Stimulated activated CD4-positive, alpha-beta T cell treated with anti-CD3 and anti-CD28 coated beads, Interleukin-1b, Interleukin-23, amount 100 ng/mL, for 48 hours (primary cell): ENCODE measurements at places on chromosomes 1 and 21.

- DNase-seq = no peak
Measured at GRCh38 chr1:44822131-44822701, 13.9 kb downstream of the BTBD19 start.

DNA sequence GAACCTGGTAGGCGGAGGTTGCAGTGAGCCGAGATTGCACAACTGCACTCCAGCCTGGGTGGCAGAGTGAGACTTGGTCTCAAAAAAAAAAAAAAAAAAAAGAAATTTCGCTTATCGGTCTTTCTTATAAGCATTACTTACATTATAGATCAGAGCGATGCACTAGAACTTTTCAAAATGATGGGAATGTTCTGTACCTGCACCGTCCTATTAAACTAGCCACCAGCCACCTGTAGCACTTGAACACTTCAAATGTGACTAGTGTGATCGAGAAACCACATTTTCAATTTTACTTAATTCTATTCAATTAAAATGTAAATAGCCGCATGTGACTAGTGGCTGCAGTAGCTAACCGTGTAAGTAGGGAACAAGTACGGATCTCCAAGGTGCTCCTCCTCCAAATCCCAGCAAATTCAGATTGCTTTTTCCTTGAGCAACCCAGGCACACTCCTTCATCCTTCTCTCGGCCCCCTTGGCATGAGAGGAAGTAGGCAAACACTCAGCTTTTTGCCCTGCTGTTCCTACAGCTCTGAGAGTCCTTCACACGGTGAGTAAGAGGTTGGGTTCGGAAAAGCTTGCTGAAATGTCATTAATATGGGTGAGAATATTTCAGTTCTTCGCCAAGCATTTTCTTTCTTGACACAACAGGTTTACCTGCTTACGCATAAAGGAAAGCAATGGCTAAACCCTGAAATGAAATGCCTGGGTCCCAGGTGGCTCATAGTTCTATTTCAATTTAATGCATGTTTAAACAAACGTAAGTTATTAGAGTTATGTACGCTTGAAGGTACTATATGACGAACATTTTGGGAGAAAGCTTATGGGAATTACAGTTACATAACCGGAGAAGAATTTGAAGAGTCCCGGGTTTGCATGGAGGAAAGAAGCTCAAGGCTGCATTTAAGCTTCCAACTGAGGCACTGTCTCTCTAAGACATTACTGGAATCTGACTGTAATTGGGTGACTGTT lies 69.5 kb upstream of the HUNK start:
- no peak for DNase-seq

DNA sequence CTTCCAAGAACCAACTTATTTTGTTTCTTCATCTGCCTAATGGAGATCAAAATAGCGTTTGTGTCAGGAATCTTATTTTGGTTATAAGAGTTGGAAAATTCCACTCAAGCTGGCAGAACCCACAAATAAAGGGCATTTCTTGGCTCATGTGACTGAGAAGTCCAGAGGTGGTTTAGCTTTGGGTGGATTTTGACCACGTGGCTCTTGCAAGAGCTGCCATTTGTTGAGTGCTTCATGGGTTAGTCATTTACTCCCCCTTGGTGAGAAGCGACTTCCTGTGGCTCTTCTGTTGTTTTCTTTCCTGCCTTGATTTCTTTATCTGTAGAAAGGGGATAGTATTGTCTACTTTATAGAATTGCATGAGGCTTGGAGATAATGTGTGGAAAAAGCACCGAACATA lies 9.5 kb upstream of the RNF186 start:
- DNase-seq = no peak

GRCh38 chr1:211630236-211631081 lies 45.0 kb downstream of the NEK2 start:
- DNase-seq = no peak

DNA sequence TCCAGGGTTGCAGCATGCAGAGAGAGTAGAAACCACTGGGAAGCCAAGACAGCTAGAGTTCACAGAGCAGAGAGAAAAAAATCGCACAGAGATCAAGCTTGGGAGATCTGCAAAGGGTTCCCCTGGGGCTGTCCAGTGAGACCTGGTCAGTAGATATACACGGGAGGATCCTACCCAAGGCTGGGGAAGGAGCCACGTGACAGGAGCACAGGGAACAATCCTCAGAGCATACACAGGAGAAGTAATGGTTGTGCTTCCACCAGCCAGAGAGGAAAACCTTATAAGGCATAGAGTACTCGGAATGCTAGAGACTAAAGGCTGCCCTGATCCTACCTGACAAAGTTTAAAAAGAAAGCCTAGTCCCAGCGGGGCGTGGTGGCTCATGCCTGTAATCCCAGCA lies 53.9 kb downstream of the GABPA start:
- DNase-seq = no peak
